ENCODE measurements at places on chromosomes 11 and 22.

GRCh38 chr22:44727709-44728108, 24.7 kb upstream of the ARHGAP8 start:
- DNase-seq: no peak

DNA sequence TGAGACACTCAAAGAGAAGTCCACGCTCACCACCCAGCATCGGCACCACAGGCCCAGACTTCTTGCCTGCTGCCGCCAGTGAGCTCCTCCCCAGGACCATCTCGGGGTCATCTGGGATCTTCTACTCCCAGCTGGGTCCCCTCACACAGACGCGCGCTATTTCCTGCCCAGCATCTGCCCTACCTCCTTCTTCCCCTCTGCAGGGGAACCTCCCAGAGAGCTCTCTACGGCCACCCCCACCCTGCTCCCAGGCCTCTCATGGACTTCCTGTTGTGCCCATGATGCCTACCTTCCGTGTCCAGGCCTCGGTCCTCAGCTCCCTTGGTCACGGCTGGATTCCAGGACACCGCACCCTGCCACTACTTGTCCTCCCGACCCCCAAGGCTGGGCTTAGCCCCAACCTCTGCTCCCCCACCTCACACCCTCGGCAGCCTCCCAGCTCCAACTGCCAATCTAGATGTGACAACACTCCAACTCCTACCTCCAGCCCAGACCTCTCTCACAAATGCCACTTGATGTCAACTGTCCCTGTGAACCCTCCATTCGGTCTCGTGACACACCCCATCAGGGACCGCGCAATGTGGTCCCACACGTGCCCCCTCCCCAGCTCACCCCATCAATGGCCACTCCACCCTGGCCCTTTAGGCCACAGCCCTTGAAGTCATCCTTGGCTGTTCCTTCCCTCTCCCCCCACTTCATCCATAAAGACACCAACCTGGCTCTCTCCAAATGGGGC, 45.3 kb downstream of the SGSM3 start:
- no peak for DNase-seq

GRCh38 chr22:38228873-38229740, 27.3 kb downstream of the MAFF start:
- no peak for DNase-seq

GRCh38 chr11:112524798-112525197, 264.1 kb upstream of the PLET1 start:
- no peak for DNase-seq

- no peak for DNase-seq
Observed at GRCh38 chr22:41538583-41538982, 5.7 kb downstream of the POLR3H start.

DNA sequence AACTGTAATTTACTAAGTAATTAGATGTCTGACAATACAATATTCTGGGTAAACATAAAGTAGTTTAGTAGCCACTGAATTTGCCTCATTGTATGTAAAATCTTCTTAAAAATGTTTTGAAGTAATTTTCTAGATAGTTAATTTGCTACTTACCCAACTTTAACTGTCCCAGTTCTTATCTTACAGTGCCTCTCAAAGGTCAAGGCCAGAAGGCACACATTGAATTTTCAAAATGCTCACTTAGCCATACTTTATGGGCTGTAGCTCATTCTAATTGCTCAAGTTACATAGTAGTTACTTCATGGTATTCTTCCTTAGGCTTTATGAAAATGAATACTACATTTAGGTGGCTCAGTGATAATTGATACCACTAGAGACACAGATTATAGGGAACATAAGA, 666.6 kb downstream of the CNTN5 start:
- no peak for DNase-seq

GRCh38 chr11:130534551-130534950, 86.1 kb downstream of the ADAMTS15 start:
- DNase-seq: no peak

DNA sequence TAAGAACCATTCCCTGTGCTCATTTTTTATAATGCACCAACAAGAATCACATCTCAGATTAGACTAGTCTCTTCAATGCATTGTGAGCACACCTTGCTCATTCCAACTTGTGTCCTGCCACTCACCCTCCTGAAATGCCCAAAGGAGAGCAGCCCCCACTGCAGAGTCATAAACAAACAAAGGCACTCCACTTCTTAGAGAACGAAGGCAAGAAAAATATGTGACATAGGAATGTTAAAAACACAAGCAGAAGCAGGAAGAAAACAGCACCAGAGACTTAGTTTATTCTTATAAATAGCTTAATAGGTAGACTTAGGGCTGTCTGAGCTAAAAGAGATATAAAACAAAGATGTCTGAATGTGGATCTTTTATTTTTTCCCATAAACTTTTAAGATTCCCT, 57.2 kb downstream of the GUCY1A2 start:
- DNase-seq: no peak

GRCh38 chr22:50563413-50564160, 868 bp upstream of the SYCE3 start:
- no peak for DNase-seq

- no peak for DNase-seq
Observed at GRCh38 chr22:25169278-25170031, 30.2 kb upstream of the CRYBB3 start.

- DNase-seq: no peak
Observed at GRCh38 chr11:29449281-29450074, 567.4 kb downstream of the KCNA4 start.

DNA sequence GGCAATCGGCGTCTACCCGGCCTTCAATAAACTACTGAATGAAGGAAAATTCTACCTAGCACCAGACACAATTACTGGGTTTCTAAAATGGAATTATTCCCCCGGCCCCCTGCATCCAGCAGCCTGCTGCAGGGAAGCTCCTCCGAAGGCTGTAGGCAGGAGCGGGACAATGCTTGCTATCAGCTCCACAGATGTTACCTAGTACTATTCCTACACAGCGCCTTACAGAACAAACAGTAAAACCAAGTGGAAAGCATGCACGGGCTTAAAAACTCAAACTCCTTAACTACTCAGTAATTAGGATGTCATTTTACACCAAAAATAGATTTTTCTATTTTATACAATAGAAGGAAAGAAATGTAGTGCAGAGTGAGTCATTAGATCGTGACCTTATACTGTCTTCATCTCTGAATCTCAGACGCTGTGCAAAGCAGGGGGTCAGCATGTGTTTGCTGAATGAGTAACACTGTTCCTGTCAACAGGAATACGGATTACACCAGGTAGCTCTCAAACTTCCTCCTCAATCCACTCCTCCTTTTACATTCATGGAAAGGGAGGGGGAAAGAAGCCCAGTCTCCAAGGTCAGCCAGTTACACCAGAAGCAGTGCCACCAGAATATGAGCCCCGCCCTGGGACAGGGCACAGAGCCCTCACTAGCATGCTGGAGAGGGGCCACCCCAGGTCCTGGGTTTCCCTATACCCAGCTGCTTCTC, 74.9 kb downstream of the PACSIN2 start:
- no peak for DNase-seq

DNA sequence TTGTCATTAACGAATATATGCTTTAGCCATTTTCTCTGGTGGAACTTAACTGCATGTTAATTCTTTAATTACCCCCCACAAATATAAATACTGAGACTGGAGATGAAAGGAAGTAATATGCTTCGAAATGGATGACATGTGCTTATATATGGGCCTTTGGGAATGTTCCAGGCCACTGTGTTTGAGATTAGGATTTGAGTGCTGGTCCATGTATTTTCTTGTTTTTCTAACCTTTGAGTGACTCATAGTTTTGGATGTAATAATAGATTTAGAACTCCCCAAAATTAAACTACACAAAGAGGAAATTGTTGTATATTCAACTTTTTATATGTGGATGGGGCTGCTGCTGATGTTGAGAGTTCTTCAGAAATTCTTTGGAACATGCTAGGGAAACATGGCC, 54.2 kb downstream of the EXT2 start:
- no peak for DNase-seq
